ENCODE measurements at places on chromosomes 3 and 15.

DNA sequence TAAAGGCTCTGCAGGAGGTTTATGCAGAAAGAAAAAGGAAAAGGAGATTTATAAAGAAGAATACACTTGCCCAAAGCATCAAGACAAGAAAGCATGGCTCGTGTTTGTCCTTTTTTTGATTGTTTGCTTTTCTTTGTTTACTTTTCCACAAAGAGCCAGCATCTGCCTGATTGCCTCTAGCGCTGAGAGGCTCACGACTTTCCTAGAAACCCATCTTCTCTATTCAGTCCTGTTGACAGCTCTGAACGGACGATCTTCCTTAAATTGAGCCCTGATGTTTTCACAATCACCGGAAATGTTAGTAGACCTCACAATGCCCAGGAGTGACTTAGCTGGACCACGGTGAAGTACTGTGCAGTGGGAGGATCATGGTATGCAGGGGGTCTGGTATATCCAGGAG, 12.4 kb downstream of the GP5 start:
- no peak for DNase-seq

DNA sequence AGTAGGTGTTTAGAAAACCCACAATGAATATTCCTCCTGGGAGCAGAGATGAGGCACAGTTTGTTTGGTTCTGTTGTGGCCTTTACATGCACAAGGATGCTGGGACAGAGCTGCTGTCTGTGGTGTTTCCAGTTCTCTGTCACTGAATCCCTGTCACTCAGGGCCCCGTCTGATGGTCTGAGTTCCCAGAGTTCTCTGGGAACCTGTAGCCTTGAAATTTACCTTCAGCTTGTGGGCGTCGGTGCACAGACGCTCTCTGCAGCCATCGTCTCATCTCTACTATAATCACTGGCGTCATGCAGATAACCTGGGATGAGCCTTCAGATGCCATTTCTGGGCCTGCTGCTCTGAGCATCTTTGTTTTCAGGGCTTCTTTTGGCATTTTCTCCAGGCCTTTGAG, 81.9 kb downstream of the LRRK1 start:
- no peak for DNase-seq

DNA sequence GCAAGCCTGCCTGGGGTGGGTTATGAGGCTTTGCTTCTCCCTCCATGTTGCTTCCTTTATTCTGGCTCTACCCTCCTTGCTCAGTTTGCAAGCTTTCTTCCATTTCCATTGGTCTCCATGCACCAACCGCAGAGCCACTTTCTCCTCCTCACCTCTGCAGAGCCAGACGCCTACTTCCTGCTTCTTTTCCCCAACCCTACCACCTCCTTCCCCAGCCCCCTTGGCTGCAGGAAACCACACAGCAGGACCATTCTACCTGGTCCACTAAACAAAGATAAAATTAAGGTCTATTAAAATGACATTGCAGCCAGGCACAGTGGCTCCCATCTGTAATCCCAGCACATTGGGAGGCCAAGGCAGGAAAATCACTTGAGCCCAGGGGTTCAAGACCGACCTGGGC, 10.0 kb upstream of the CAV3 start:
- DNase-seq: no peak

DNA sequence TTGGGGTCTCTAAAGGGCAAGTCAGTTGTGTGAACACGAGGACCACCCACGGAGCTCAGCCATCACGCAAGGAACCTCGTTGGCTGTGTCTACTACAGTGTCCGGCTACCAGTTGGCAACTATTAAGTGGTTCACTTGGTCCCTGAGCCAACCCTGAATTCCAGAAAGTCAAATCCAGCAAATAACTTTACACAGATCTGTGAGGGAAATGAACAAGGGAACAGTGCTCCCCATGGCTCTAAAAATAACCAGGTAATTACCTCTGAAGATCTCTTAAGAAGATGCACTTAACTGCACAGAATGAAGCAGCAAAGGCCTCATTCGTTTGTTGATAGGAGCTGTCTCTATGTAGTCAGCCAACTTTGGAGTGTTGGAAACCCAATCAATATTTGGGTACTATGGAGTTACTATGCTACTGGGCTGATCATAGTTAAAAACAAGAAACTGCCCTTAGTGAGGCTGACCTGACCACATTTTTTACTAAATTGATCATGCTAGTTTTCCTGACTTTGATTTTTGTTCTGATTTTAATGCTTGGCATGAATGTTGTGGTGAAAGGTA, 219.1 kb upstream of the LRIG1 start:
- no peak for DNase-seq

DNA sequence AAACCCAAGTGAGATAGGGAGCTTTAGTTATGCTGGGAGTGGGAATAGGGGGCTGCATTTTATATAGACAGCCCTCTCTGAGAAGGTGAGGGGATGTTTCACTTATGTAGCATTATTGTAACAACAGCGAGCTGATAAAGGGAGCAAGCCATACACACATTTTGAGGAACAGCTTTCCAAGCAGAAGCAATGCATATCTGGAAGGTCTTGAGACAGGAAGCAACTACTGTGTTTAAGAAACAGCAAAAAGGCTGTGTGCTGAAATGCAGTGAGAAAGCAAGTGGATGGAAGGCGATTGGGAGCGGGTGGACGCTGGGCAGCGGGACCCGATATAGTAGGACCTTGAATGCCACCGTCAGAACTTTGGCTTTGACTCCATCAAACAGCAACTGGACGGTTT, 155.9 kb upstream of the TBL1XR1 start:
- no peak for DNase-seq

GRCh38 chr15:89893027-89893426, 767 bp downstream of the AP3S2 start:
- DNase-seq: no peak

DNA sequence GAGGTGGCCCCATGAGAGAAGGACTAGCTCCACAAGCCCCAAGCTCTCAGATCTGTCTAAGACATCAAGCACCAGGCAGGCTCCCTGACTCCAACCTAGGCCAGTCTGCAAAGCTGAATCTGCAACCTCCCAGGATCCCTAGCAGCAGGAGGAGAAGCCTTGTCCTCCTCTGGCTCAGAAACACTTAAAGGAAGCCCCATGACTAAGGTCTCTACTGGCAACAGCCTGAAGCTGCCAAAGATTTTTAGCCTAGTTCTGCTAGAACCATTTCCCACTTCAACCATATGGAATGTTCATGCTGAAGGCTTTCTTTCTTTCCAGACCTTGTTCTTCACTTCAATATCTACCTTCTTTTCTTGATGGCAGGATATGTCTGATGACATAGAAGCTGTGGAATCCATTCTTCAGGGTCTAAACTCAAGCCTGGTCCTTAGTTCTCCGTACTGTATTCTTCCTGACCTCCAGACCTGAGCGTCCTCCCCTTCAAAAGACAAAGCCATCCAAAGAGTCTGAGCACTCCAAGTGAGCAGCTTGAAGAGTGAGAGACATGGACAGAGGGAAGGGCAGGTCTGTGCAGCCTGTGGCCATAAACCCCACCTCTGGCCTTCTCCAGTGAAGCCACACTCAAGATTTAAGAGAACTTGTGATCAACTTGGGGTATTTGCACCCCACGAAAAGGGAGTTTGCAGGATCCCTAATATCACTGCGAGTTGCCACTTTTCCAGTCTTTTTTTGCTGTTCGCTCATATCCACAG, 23.1 kb downstream of the SST start:
- no peak for DNase-seq

DNA sequence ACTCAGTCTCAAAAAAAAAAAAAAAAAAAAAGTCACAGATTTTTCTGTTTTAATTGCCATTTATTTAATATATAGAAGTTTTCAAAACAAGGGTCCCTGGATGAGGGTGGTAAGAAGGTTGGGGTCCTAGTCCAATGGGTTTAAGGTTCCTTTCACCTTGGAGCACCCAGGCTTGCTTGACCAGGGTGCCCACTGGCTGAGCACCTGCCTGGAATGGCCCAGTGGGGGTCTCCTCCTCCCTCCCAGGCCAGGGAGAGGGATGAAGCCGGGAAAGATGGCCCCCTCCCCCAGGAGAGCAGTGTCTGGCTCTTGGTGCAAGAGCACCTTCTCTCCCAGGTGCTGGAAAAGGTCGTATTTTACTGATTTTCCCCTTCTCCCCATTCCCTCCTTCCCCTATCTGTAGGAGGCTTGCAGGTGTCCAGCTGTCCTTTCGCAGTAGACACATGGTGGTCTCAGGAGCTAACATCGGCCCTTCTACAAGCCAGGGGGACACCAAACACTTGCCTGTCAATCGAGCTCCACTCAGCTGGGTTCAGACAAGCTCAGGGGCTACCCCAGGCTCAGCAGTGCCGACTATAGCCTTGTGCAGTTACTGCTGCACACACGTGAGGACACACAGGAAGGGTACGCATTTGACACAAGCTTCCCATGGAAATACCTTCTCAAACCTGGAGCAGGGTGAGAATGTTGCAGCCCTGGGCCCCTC, 112.3 kb upstream of the KLF13 start:
- DNase-seq: no peak

DNA sequence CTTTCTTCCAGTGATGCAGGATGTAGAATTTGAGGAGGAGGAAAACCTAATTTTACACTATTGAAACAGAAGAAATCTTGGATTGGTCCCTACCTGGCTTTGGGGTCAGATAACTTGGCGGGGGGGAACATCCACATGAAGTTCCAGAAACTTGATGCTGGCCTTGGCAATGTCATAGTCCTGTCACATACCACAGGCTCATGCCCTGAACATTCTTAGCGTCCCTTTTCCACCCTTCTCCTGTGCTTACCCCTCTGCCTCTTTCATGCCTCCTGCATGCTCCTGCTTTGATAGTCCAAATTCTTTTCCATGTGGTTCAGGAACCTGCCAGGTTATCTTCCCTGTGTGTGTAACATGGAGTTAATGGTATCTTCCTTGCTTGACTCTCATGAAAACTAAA, 110.6 kb downstream of the UNC13C start:
- DNase-seq: no peak

DNA sequence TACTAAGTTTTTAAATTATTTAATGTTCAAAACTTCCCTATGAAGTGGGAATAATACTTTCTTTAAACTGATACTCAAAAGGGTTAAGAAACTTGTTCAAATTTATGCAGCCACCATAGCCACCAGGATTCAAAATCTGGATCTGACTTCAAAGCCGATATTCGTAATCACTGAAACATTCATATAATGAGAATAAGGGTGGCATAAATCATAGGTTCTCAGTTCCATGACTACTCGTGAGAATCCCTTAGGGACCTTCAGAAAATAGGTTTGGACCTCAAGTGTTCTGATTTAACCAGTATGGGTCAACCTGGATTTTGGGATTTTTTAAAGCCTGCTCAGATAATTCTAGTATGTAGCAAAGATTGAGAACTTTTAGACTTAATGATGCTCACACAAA, 160.6 kb downstream of the RBMS3 start:
- no peak for DNase-seq

- no peak for DNase-seq
Observed at GRCh38 chr3:73403444-73403843, 221.3 kb downstream of the PDZRN3 start.

GRCh38 chr15:47362118-47362905, 355.0 kb upstream of the SEMA6D start:
- no peak for DNase-seq

DNA sequence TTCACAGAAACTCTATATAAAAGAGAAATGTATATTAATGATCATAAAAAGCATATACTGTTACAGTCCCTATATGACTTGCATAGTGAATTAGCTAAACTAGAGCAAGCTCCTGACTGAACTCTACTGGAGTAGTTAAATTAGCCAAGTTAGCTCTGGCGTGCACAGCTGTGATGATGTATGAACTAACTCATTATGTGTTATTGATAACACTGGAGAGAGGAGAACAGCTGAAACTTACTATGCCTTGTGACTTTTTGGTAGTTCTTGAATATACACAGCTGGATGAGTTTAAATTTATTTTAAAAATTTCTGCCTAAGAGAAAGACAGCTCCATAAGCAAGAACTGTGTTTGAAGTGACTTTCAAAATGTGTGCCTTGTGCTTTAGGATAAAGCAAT, 8.1 kb downstream of the TIPARP start:
- DNase-seq: no peak

GRCh38 chr3:126677862-126678503, 23.1 kb upstream of the TXNRD3 start:
- no peak for DNase-seq

GRCh38 chr15:94004697-94005096, 226.7 kb upstream of the MCTP2 start:
- DNase-seq: no peak

- no peak for DNase-seq
Observed at GRCh38 chr15:24878153-24878552, 76.6 kb upstream of the SNRPN start.

DNA sequence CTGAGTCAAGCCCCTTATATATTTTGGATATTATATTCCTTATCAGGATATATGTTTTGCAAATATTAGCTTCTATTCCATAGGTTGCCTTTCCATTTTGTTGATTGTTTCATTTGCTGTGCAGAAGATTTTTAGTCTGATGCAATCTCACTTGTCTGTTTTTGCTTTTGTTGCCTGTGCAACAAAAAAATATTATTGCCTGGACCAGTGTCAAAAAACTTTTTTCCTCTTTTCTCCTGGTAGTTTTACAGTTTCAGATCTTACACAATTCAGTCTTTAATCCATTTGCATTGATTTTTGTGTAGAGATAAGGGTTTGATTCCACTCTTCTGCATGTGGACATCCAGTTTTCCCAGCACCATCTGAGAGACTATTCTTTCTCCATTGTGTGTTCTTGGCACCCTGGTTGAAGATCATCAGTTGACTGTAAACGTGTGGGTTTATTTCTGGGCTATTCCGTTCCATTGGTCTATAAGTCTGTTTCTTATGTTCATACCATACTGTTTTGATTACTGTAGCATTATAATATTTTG, 228.9 kb upstream of the NR2E3 start:
- DNase-seq: no peak

DNA sequence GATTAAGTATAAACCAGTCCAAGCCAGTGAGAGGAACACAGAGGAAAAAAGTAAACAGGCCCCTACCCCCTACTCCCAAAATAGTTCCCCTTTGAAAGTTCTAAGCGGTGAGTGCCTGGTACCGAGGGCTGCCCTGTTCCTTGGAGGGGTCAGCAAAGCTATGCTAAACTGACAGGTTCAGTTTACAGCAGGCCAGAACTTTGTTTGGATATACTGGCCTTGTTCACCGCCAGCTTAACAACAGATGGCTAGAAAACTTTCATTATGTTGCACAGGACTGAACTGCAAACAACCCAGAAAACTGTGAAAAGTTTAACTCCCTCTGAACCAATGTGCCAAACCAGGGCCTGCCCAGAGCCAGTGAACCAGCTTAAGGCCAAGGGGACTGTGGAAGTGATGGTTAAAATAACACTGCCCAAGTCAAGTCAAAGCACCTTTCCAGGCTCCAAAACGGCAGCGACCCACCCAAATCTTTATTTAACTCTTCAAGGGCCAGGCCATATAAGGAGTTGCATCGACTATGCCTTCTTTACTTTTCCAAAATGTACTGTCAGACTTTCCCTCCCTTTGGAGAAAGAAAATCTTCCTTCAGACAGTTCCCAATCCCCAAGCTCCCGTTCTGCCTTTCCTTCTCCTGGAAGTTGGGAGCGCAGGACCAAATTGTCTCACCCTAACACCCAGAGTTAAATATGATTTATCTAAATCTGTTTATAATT, 448.0 kb downstream of the FOXP1 start:
- DNase-seq: no peak

- no peak for DNase-seq
Observed at GRCh38 chr3:114108137-114108536, 51.6 kb downstream of the QTRT2 start.

- DNase-seq: no peak
Observed at GRCh38 chr3:11635680-11636393, 7.9 kb downstream of the VGLL4 start.

GRCh38 chr3:111193472-111193871, 121.9 kb downstream of the NECTIN3 start:
- DNase-seq: no peak

GRCh38 chr15:63348392-63348791, 33.3 kb downstream of the CA12 start:
- peak; percentile 65 for DNase-seq

GRCh38 chr3:106401666-106402490, 533.1 kb upstream of the CBLB start:
- peak; percentile 7 for DNase-seq

All from HFFc6 (cell line).